ENCODE measurements at places on chromosomes 2 and 18.

DNA sequence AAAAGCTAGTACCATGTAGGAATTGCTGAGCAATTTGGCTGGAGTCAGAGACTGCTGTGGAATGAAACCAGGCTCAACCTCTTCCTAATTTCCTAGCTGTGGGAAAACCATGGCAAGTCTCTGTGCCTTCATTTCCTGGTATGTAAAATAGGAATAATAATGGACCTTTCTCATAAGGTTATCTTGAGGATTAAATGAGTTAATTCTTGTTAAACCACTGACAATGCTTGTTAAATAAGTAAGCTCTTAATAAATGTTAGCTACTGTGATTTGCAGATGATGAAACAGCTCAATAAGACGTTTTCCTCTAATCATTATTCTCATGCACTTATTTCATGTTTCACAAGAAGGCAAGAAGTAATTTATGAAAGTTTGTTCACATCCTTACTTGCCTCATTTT lies 346.7 kb downstream of the RND3 start:
- DNase-seq: no peak

GRCh38 chr2:56199492-56199891 lies 15.7 kb downstream of the CCDC85A start:
- peak; percentile 77 for DNase-seq

GRCh38 chr2:72095364-72095763 lies 52.3 kb downstream of the CYP26B1 start:
- DNase-seq: no peak

DNA sequence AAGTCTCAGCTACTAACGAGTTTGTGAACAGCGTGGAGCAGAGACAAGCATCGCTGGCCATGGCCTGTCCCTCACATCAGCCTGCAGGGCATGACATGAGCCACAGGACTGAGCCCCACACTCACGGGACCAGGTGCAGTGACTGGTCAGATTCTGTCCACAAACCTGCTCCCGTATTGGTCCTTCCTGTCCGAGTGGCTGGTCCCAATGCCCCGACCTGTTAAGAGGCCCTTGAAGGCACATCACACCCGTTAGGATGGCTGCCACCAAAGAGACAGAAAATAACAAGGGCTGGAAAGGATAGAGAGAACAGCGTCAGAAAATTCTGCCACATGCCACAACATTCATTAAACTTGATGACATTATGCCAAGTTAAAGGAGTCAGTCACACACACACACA lies 403.2 kb upstream of the MYT1L start:
- no peak for DNase-seq

DNA sequence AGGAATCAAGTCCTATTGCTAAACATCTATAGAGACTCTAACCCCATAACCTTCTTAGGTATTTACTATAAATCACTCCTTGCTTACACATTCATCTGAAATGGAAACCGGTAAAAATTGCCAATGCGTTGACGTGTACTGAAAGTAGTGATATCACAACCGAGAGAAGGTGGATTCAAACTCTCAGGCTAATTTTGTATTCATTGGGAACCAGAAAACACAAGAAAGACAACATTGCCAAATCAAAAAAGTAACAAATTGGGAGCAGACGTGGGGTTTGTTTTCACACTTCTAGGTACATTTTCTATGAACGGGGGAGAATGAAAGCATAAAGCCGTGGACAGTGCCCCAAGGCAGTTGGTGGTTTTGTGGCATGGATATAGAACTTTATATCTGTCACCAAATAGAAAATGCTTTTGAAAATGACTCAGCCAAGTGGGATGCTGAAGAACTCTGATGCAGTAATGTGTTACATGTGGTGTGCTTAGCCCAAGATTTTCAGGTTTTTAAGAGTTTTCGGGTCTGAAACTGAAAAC lies 155.1 kb upstream of the RASGRP3 start:
- DNase-seq: peak; percentile 85

- DNase-seq: no peak
Observed at GRCh38 chr2:115161771-115162493, 719.5 kb downstream of the DPP10 start.

- DNase-seq: peak; percentile 59
Observed at GRCh38 chr2:132849118-132849517, 179.1 kb upstream of the LYPD1 start.

DNA sequence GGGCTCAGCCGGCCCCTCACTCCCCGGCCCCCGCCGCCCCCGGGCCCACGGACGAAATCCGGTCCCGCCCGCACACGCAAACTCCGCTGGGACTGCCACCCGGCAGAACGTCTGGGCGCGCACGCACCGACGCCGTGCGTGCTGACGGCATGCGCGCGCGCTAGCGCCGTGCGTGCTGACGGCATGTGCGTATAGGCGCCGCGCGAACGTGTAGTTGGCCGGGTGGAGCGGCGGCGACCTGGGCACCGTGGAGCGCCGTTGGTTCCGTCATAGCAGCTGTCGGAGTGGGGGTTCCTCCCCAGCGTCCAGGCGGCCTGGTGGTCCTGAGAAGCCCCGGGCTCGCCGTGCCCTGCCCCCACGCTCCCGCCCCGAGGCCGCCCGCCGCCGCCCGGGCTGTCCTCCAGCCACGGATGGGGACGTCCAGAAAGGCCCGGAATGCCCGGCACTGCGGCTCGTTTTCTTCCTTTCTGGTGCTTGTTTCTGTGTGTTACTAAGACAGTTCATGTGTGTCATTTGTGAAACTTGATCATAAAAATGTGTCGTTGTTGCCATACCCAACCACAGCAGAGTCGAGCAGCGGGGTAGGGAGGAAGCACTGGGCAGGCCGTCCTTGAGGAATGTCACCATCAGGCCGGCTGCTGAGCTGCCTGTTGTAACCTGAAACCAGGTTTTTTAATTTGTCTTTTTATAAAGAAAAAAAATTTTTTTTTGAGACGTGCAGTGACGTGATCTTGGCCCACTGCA lies at the start of gene TXNL4A:
TXNL4A (minus strand) TSS at position 113 of the 744 bp plus-strand sequence. CDS start 171 bp downstream, outside the sequence.
- peak; percentile 87 for DNase-seq

DNA sequence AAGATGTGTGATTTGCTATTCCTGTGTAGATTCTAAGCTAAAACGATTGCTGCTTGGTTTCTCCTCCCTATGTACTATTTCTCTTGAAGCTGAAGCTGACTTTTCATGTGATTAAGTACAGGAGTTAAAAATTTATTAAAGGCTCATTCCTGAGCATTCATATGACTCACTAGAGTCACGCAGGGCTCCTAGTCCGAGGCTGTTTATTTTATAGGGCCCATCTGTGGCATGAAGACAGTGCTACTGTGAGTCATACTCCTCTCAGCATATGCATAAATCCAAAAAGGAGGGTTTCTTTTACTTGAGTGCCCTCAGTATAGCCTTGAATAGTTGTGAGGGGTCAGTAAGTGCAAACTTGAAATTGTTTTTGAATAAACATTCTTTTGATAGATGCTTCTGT lies 378.8 kb downstream of the PTPRM start:
- peak; percentile 97 for DNase-seq

- no peak for DNase-seq
Observed at GRCh38 chr2:219545943-219546352, 2.1 kb downstream of the TMEM198 start.

GRCh38 chr2:158489366-158490112 lies 32.8 kb downstream of the PKP4 start:
- DNase-seq: no peak

DNA sequence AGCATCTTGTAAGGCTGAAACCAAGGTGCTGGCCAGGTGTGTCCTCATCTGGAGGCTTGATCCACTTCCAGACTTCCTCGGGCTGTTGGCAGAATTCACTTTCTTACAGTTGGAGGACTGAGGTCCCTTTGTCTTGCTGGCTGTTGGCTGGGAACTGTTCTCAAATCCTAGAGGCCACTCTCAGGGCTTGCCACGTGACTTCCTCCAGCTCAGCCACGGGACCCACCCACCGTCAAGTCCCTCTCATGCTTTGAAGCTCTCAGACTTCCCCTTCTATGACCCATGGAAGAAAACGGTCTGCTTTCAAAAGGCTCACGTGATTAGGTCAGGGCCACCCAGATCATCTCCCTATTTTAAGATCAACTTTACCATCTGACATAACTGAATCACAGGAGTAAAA lies 77.1 kb downstream of the SMAD4 start:
- DNase-seq: no peak

GRCh38 chr2:68951899-68952298 lies 794 bp downstream of the GKN2 start:
- no peak for DNase-seq

GRCh38 chr2:46170611-46171350 lies 126.4 kb upstream of the EPAS1 start:
- DNase-seq: no peak

All from ELR (cell line).